ENCODE measurements at places on chromosomes 4 and X.

- no peak for DNase-seq
Measured at GRCh38 chr4:142036795-142037583, 400.6 kb downstream of the IL15 start.

GRCh38 chr4:156805696-156806095 lies 165.9 kb downstream of the PDGFC start:
- DNase-seq: no peak

DNA sequence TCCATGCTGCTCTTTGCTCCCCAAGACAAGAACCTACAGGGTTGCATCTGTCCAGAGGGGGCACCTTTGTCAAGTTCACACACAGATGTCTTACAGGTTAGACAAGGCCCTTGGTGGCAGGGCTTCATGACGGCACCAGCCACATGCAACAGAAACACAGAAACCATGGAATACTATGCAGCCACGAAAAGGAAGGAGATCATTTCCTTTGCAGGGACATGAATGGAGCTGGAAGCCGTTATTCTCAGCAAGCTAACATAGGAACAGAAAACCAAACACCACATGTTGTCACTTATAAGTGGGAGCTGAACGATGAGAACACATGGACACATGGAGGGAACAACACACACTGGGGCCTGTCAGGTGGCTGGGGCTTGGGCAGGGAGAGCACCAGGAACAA lies 85.1 kb upstream of the NDP start:
- DNase-seq: no peak

DNA sequence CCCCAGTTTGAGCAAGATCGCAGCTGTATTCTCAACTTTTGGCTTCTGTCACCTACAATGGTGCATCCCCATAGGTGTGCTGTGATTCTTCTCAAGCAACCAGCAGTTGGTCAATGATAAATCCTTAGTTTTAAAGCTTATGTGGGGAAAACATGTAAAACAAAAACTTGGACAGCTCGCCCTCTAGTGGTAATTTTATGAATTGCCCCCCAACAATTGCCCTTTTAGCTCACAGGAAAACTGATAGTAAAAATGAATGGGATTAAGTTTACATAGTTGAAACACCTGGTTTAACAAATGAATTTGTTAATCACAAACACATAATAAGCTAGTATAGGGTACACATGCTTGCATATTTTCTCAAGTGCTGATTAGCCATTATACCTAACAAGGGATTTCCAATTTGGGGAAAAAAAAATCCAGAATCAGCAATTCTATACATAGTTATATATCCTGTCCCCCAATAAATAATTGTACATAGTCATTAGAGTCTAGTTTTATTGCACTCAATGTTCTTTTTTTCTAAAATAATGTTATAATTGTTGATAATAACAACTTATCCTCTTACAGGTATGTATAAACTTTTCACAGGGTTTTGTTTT lies 30.1 kb downstream of the TEX13A start:
- peak; percentile 26 for DNase-seq

GRCh38 chr4:30720661-30721184 lies 554 bp downstream of the PCDH7 start:
- no peak for DNase-seq
